Fibroblast of the aortic adventitia (primary cell): ENCODE measurements at places on chromosomes 7 and 10.

GRCh38 chr10:34587002-34587679, 228.0 kb downstream of the PARD3 start:
- no peak for DNase-seq

DNA sequence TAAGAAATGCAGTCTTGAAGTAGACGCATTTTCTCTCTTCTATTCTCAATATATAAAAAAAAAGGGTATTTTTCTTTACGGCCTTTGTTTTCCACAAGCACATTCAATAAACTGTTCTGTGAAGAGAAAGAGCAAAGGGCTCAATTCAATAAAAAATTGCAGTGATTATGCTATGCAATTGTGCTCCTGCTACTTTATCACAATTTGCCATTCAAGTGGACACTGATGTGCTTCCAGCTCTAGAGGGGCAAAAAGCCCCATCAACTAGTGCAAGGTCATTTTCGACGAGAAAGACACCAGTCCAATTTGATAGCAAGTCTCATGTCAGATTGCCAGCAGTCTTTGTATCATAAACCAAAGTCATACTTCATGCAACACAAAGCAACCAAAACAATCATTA, 82.6 kb upstream of the THSD7A start:
- DNase-seq = no peak

GRCh38 chr10:76315240-76315639, 883.8 kb downstream of the LRMDA start:
- no peak for DNase-seq

- no peak for DNase-seq
These were observed 23.9 kb upstream of the GPR26 start for GRCh38 chr10:123642293-123642692.

GRCh38 chr10:103592186-103593021, 98.9 kb downstream of the NEURL1 start:
- peak; percentile 37 for DNase-seq

DNA sequence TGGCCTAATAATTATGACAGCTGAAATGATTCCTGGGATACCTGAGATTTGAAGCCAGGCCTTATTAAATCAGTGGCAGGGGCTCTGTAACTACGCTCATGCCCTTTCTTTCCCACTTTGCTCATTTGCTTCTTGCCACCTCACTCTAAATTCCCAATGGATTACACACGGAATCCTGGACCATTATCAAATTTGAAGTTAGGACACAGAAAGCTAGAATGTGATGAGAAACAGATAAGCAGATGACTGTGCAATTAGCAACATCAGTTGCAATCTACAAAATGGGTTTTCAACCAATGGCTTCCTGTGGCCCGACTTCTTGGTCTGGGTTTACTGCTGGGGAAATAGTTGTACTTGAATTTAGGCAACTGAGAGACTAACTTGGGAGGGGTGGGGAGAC, 374.3 kb downstream of the INHBA start:
- peak; percentile 44 for DNase-seq

DNA sequence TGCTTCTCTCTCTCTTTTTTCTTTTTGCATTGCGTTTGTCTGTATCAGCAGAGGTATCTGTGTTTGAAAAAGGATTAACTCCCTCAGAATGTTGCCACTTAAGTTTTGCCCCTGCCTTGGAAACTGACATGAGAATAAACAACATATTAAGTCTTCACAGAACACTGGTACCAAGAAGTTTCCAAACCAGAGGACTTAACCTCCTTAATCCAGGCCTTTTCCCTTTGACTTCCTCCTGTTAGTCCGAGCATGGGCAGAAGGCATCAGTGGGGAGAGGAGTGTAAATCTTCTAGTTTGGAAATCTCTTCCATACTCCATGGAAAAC, 681.4 kb downstream of the LRMDA start:
- DNase-seq = no peak

GRCh38 chr7:6015917-6016652, 7.0 kb downstream of the AIMP2 start:
- DNase-seq = peak; percentile 100

DNA sequence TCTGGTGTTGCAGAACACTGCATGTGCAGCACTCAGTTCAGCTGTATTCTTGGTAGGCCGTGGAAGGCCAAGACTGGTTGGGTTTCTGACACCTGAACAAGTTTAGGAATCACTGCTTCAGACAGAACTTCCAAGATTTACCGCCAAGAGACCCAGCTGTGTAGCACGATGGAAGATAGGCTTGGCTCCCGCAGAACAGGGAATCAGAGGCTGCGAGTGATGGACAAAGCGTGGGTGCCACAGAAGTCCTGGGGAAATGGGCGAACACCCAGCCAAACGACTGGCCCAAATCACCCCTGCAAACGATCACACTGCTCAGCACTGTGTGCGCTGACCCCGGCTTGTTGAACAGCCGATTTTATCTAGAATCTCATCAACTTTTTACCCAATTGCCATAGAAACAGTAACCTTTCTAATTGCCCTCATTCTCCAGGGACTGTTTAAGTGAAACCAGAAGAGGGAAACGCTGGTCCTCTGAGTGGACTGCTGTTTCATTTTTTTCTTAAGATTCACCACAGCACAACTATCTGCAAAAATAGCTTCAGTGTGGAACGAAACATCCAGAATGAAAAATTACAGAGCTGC, 17.9 kb downstream of the ZFAND2A start:
- no peak for DNase-seq

- DNase-seq = no peak
These were observed 156.5 kb downstream of the ITGA8 start for GRCh38 chr10:15563246-15563645.

GRCh38 chr10:114996542-114996941, 58.5 kb downstream of the TRUB1 start:
- DNase-seq = no peak

DNA sequence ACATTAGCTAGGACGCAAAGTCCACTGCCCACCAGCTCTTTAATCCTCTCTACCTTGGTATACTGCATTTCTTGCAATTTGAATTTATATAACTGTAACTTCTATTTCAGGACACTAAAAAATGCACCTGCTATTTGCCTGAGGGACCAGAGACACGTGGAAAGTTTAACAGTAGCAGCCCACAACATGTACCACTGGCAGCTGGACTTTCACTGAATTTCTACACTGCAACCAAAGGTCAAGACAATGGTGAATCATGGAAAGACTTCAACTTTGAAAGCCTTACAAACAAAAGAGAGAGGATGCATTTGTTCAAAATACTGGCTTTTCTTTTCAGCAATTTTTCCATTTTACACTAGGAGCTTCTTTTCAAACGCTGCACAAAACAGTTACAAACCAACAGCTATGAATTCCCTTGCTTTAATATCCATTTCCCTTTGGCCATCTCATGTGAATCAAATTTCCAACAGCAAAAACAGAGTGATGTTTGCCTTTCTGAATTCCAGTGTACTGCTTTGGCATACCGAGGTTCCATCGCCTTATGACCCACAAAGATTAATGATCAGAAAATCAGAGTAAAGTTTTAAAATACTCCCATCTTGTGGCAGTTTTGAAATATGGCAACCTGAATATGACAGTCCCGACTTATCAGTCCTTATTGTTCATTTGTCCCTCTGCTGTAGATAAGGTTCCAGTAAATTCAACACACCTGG, 29.9 kb upstream of the HNRNPH3 start:
- peak; percentile 77 for DNase-seq

DNA sequence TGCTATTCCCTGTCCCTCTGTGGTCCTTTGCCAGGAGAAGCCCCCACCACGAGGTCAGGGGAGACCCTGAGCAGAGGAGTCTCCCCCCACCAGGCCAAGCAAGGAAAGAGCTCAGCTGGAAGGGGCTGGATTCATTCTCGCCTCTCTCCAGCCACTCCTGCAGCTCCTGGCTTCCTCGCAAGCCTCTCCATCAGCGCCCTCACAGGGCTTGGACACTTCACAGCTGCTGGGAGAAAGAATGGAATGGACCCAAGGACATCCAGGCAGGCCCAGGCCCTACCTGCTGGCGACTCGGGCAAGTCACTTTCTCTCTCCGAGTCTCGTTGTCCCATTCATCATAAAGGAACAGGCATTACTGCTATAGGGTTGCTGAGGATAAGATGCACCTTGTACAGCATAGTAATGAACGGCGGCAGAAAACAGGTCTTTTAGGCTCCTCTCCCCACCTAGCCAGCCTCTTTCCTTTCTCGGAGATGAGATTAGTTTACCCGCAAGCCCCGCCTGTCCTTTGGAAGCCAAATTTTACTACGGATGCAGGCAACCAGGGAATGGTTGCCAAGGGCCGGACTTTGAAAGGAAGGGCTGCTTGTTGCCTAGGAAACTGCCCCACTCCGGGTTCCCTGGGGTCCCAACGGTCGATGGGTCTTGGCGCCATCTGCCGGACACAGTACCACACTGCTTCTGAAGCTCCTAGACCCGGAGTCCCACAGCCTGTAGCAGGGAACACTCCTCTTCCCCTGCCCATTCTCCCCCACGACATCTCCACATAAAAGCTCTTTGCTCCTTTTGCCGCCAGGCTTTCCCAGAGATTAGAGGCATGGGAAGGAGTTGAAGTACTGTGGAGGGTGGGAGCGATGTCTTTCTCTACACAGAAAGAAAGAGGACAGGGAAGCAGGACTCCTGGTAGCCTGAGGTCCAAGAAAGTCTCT, 22.3 kb downstream of the IMPDH1 start:
- peak; percentile 87 for DNase-seq

- no peak for DNase-seq
These were observed 32.1 kb downstream of the ARMC3 start for GRCh38 chr10:22959950-22960349.

GRCh38 chr10:112314822-112315474, 31.7 kb downstream of the TECTB start:
- DNase-seq = peak; percentile 85

- peak; percentile 86 for DNase-seq
These were observed 108.5 kb upstream of the TMEM168 start for GRCh38 chr7:112898432-112899290.

DNA sequence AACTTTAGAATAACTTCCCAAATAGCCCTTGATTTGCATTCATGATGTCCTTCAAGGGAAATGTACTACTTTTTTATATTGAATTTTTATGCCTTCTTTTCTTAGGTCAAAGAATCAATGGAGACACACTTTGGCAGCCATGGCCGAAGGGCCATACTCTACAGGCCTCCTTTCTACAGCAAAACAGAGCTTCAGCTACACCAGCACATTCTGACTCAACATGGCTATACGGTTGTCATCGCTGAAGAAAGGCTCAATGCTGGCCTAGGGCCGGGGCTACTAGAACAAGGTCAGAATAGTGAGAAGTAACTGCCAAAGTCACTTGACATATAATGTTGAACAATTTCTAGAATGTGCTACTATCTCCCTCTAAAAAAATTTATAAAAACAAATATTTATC, 27.0 kb downstream of the CPED1 start:
- no peak for DNase-seq

GRCh38 chr7:105013221-105013815, 687 bp upstream of the KMT2E start:
- peak; percentile 96 for DNase-seq

- no peak for DNase-seq
These were observed 18.0 kb upstream of the NPVF start for GRCh38 chr7:25246306-25246705.

- DNase-seq = no peak
These were observed 21.5 kb downstream of the ASB13 start for GRCh38 chr10:5644930-5645329.

DNA sequence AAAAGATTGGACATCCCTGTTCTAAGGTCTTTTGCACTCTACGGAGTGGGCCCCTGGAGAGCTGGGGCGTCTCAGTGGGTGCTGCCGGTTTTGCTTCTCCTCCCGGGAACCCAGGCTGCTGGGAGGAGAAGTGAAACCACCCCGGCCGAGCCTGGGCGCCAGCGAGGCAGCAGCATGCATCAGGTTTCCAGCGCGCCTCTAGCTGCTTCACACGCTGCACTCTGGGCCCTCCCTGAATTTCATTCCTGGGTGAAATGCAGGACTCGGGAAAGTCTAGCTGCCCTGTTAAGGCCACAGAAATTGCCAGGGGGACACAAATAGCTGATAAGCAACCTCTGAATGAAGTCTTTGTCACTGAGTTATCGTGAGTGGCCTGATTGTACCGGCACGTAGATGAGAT, 127.4 kb downstream of the TRRAP start:
- DNase-seq = no peak

- DNase-seq = no peak
These were observed 744.2 kb downstream of the LRMDA start for GRCh38 chr10:76175533-76176165.

DNA sequence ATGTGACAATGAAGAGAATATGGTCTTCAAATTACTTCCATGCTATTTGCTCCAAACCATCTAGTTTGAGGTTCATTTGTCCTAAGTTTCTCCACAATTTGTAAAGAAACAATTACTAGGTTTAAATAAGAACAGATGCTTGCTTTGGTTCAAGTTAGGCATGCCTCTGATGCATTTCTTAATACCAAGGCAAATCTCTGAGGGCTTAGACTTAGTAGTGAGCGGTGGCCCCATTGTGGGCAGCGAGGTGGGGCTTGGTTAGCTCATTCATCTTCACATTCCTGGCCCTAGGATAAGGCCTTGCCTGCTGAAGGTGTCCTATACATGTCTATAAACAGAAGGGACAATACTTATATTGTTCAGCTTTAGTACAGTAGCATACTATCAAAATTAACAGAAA, 52.4 kb upstream of the RHEB start:
- DNase-seq = no peak

DNA sequence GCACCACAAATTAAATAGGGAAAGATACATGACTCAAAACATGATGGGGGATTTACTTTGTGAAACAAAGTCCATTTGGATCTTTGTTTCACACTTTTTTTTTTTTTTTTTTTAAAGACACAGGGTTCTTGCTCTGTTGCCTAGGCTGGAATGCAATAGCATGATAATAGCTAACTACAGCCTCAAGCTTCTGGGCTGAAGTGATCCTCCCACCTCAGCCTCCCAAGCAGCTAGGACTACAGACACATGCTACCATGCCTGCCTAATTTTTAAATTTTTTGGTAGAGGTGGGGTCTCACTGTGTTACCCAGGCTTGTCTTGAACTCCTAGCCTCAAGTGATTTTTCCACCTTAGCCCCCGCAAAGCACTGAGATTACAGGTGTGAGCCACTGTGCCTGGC, 172.6 kb upstream of the KLF14 start:
- DNase-seq = no peak

DNA sequence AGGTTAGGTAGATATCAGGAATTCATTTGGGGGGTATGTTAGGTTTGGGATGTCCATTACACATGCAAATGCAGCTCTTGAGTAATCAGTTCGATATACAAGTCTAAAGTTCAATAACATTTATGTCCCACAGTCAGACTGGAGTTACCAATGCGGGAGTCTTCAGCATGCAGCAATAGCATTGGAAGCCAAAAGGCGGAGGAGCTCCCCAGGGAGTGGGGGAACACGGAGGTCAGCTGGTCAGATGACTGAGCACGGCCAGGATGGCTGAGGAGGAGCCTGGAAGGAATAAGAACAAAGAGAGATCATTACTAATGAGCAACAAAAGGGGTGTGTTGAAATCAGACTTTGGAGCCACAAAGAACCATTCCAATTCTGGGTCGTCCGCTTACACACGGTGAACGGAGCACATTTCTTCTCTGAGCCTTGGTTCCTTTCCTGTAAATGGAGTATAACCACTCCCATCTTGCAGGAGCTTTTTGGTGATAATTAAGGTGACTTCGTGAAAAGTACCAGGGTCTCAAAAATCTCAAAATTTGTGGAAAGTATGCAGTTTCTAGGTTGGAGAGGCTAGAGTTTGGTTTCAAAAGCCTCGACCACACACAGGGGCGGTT, 478 bp upstream of the ZNF22 start:
- DNase-seq = peak; percentile 95
